ENCODE measurements at places on chromosomes 5 and 9.

- no peak for DNase-seq
These were observed 13.3 kb upstream of the VAV2 start for GRCh38 chr9:134005381-134005780.

DNA sequence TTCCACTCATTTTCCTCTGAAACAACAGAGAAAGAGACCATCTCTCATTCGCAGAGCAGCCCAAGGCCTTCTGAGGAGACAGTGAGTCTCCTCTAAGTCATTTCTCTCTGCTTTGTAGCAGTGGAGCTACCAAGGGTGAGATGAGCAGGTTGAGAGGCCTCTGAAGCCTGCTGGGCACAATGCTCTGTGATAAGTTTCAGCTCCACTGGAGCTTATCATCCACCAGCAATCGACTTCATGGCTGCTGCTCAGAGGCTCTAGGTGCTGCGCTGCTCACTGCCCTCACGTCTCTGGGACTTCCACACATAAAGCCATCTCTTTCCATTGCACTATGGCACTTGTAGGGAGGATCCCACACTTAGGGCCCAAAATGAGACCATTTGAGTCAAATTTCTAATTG lies 96.3 kb downstream of the CMYA5 start:
- DNase-seq: no peak

- no peak for DNase-seq
These were observed 466.6 kb upstream of the DAB2 start for GRCh38 chr5:39891376-39891775.

- no peak for DNase-seq
These were observed 539 bp downstream of the POC5 start for GRCh38 chr5:75716715-75717081.

- no peak for DNase-seq
These were observed 70.8 kb upstream of the SMIM23 start for GRCh38 chr5:171714851-171715250.

DNA sequence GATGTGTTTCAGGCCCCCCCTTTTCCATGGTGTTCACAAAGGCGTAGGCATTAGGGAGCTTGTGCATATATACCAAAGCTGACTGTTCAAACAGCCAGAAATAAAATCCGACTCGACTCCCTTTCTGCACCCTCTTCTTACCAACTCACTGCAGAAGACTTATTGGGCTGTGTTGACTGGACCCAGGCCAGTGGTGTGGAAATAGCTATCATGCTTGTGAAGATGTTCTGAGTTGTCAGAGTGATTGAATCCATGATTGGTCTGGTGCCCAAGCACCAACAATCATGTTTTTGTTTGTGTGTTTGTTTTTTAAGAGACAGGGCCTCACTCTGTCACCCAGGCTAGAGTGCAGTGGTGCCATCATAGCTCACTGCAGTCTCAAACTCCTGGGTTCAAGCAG lies 21.6 kb downstream of the TJP2 start:
- DNase-seq: no peak

DNA sequence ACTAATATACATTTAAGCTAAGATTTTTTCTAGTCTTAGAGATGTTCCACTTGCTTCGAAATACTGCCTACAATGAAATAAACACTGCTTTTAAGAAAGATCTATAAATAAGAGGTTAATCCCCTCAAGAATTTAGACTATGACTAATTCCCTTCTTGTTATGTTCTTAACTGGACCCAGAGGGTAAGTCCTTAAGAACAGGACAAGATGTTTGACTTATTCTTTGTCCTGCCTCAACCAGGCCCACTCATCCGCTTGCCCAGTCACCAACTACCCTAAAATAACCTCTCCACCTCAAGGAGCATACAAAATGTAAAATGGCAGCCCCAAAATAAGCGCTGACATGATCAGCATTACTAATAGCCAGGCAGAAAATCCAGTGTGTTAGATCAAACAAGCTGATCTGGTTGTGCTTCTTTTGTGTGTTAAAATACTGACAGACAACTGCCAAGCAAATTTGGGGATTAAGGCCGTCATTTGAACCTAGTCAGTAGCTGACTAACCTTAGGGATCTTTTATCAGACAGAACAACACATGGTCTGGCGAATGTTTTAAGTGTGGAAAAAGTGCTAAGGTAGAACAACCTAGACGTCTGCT lies 93.7 kb upstream of the SMC5 start:
- DNase-seq: no peak

GRCh38 chr9:100668024-100668423 lies 90.1 kb downstream of the CAVIN4 start:
- no peak for DNase-seq

- no peak for DNase-seq
These were observed 651.3 kb upstream of the MEF2C start for GRCh38 chr5:89534331-89534730.

GRCh38 chr9:4424891-4425290 lies 65.4 kb upstream of the SLC1A1 start:
- DNase-seq: no peak

DNA sequence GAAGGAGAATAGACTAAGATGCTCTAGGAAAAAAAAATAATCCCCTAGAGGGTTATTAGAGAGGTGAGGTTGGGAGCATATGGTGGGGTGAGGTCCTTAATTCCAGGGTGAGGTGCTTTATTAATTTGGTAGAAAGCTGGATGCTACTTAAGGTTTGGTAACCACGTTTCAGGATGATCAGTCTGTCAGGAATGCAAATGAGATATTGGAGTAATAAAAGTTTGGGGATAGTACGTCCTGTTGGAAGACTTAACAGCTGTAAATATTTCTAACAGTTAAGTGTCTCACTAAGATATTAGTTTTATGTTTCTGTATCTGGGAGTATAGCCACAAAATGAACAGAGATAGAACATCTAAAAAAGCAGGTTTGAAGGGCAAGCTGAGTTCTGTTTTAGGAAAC lies 578.9 kb downstream of the CETN3 start:
- DNase-seq: no peak

GRCh38 chr5:99025298-99026045 lies 96.7 kb upstream of the CHD1 start:
- DNase-seq: no peak

GRCh38 chr5:146880966-146881365 lies 2.4 kb upstream of the PPP2R2B start:
- DNase-seq: no peak

DNA sequence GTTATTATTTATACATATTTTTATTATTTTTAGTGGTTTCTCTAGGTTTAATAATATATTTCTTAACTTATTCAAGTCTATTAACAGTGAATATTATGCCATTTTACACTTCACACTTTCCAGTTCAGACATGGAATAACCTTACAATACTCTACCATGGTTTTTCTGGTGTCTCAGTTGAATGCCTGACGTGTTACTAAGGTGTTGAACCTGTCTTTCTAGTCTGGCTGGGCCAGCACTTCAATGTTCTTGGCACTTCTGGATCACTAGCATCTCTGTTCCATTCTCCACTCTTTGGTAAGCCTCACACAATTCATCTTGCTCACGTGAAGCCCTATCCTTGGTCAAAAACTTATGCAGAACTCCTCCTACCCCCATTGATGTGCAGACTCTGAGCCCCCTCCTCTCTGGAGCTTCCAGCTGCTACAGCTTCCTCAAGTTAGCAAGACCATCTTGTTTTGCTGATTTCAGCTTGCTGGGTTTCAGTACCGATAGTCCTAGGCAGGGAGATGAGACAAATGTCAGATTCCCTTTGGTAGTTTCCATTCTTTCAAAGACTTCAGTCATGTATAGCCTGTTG lies 243.1 kb downstream of the FBXO4 start:
- DNase-seq: no peak

- peak; percentile 10 for DNase-seq
These were observed 220.1 kb downstream of the FAM114A2 start for GRCh38 chr5:153818626-153819025.

GRCh38 chr5:133919148-133920136 lies 49.0 kb downstream of the C5orf15 start:
- DNase-seq: no peak

Measured in SW 1271 (cell line).